ENCODE measurements at places on chromosomes 7 and 10. TPM values are rescaled to one million over a fixed set of nuclear protein-coding genes. Genes with fewer than 3 reads are reported as not detected.

Gene TEX36
- total RNA-seq, result 2.1 TPM

DNA sequence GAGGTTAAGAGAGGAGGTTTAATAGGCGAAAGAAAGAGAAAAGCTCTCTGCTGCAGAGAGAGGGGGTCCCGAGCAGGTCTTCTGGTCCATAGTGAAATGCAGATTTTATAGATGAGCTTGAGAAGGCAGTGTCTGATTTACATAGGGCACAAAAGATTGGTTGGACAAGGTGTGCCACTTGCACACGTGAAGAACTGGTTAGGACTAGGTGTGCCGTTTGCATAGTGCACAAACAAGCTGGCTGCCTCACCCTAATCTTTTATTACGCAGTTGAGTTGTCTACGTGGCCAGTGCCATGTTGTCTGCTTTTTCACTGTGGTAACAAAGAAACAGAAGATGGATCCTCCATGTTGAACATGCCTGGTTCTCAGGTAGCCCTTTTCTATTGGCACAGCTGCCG lies 82.6 kb downstream of the AMPH start:
- no peak for DNase-seq

Gene C10orf62
- total RNA-seq, result not detected

- no peak for DNase-seq
These were observed 39.6 kb downstream of the PFKP start for GRCh38 chr10:3106928-3107425.

- DNase-seq, result no peak
These were observed 57.7 kb upstream of the KCNIP2 start for GRCh38 chr10:101901340-101901739.

Gene SEC61A2
- 8.9 TPM for total RNA-seq

DNA sequence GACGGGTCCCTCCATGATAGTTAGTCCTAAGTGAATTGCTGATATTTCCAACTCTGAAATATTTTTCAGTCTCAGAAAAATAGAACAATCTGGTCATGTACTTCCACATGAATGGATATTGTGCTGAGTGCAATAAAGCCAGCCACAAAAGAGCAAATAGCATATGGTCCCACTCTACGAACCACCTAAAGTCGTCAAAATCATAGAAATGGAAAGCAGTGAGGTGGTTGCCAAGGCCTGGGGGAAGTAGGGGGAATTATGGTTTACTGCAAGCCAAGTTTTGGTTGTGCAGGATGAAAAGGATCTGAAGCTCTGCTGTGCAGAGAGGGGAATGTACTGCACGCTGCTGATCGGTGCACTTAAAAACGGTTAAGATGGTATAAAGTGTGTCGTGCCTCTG lies 313.8 kb upstream of the ADARB2 start:
- DNase-seq, result no peak

Gene SLC4A2
- 65.4 TPM for total RNA-seq

DNA sequence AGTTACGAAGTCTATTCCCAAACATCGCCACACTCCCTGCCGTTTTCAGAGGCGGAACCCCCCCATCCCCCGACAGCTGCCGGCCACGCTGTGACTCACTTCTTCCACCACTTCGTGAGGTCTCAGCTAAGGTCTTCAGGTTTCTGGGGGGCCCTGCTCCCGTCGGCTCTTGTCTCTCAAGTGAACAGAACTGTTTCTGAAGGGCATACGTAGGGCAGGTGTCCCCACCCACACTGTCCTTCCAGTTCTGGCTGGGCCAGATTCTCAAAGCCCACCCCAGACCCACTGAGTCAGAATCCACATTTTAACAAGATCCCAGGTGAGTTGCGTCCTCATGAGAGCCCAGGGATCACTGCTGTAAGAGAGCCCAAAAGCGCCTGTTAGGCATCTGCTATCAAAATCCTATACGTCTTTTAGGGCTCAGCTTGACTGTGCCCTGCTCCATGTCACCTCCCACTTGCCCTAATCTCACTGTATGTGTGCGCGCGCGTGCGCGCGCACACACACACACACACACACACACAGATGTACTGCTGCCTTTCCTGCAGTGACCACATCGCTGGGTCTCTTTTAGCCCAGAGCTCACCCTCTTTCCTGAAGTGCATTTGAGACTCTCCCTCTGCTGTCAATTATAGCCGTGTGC lies 78.8 kb downstream of the PROSER2 start:
- DNase-seq, result no peak

All from fibroblast of the aortic adventitia (primary cell).